Activated naive CD4-positive, alpha-beta T cell treated with anti-CD3 and anti-CD28 coated beads for 36 hours (primary cell): ENCODE measurements at places on chromosomes 13 and 19.

DNA sequence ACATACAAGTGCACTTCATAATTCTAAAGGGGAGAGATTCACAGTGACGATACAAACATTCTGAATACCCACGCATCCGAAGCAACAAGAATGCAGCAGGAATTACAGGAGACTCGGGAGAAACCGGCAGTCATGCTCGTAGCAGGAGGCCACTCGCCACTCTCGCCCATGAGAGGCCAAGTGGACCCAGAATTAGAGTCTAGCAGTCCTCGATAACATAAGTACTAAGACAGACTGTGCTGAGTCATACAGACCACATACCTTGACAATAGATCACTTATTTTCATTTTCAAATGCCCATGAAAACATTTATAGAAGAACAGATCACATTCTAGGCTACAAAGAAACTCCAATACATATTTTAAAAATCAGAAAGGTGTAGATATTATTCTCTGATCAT is 299.1 kb upstream of the TSHZ3 start:
- DNase-seq: no peak

DNA sequence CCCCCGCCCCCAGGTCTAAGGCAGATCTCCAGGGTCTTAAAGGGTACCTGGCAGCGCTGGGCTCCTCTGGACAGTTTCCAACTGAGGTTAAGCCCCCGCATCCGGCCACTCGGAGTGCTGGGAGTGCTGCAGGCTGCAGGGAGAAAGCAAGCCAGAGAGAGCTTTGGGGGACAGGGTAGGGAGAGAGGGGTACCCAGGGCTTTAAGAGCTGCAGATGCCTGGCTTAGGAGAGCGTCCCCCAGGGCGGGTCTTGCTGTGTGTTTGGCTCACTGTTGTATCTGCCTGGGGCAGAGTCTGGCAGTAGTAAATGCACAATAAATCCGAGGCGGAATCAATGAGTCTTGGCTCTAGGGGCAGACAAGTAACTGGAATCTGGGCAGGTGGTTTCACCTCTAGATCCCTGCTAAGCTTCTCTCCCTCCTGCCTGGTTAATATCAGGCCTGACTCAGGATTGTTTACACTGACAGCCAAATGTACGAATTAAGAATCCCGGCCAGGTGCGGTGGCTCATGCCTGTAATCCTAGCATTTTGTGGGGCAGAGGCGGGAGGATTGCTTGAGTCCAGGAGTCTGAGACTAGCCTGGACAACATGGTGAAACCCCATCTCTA is 798 bp upstream of the COX6B2 start:
- DNase-seq: no peak

GRCh38 chr19:52946322-52947310 is 16.1 kb downstream of the ZNF816 start:
- no peak for DNase-seq

GRCh38 chr13:35500144-35500543 is 23.7 kb upstream of the MAB21L1 start:
- no peak for DNase-seq

- DNase-seq: no peak
Observed at GRCh38 chr19:35781650-35782049, 6.3 kb downstream of the ARHGAP33 start.

GRCh38 chr13:45479661-45480060 is 14.9 kb downstream of the COG3 start:
- DNase-seq: no peak

DNA sequence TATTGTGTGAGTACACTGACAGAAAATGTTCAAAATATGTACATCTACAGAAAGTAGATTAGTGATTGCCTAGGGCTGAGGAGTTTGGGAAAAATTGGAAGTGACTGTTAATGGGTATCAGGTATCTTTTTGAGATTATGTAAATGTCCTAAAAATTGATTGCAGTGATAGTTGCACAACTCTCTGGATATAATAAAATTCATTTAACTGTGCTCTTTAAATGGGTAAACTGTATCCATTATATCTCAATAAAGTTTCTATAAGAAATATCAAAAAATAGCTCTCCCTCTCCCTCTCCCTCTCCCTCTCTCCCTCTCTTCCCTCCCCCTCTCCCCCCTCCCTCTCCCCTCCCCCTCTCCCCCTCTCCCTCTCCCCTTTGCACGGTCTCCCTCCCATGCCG is 9.4 kb upstream of the ZNF227 start:
- DNase-seq: no peak

DNA sequence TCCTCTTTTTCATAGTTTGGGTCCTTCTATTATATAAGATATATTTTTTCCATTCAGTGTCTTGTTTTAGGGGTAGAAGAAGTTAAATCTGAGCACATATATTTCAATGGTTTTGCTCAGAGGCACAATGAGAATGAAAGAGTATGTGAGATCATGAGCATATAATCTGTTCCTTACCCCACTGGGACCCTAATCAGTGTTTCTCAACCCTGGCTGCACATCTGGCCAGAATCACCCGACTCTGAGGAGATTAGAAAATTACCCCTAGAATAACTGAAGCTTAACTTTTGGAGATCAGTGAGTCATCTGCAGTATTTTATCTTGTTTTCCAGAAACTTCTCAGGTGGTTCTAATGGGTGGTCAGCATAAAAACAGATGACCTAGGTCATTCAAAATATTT is 782 bp downstream of the CYSLTR2 start:
- DNase-seq: no peak

DNA sequence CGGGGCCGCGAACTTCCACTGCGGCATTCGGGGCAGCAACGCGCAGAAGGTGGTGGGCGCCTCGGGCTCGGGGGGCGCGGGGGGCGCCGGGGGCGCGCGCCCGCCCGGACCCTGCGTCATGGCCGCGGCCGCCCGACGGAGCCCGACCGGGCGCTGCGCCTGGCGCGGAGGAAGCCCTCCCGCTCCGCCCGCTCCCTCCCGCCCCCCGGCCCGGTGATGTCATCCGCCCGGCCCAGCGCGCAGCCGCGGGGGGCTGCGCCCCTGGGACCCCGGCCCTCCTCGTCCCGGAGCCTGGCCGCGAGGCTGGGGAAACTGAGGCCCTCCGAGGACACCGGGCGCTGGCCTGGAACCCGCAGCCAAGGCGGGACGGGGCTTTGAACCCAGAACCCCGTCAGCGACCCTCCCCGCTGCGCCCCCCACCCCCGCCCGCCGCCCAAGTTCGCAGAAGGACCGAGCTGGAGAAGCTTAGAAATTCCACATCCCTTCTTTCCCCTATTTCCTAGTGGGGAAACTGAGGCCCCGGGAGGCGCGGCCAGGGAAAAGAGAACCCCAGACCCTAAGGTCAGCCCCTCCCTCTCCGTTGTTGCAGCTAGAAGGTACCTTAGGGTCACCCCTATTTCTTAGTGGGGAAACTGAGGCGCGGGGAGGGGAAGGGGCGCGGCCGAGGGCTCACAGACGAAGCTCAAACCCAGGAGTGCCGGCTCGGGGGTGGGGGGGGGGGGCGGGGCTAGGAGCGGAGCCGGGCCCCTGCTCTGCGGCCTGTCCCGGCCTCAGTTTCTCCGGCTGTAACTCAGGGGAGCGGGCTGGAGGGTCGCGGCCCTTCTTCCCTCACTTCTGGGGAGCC is at the start of gene SHC2:
SHC2 (minus strand) TSS at position 157 of the 844 bp plus-strand sequence; CDS start at position 120, 37 bp downstream.
- no peak for DNase-seq

DNA sequence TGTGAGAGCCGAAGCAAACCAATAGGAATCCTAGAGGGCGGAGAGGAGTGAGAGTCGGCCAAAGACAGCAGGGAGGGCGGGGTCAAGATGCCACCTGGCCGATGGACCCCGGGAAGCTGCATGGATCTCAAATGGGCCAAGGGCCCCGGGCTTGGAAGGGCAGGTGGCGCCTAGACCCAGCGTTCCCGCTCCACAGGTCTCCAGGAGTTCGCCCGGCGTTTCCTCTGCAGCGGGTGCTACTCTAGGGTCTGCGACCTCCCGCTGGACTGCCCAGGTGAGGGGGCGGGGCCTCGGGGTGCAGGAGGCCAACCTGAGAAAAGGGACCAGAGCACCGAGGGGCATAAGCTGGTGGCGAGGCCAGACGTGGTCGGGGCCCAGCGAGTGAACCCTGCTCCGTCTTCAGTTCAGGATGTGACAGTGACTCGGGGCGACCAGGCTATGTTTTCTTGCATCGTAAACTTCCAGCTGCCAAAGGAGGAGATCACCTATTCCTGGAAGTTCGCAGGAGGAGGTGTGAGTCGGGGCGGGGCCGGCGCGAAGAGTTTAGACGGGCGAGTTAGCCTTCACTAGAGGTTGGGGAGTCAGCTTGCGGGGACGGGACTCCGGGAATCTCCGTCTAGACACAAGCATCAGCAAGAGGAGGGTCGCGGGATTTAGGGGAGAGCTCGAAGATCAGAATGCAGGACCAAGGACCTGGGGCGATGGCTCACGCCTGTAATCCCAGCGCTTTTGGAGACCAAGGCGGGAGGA is 9.9 kb downstream of the SPACA6 start:
- peak; percentile 32 for DNase-seq

DNA sequence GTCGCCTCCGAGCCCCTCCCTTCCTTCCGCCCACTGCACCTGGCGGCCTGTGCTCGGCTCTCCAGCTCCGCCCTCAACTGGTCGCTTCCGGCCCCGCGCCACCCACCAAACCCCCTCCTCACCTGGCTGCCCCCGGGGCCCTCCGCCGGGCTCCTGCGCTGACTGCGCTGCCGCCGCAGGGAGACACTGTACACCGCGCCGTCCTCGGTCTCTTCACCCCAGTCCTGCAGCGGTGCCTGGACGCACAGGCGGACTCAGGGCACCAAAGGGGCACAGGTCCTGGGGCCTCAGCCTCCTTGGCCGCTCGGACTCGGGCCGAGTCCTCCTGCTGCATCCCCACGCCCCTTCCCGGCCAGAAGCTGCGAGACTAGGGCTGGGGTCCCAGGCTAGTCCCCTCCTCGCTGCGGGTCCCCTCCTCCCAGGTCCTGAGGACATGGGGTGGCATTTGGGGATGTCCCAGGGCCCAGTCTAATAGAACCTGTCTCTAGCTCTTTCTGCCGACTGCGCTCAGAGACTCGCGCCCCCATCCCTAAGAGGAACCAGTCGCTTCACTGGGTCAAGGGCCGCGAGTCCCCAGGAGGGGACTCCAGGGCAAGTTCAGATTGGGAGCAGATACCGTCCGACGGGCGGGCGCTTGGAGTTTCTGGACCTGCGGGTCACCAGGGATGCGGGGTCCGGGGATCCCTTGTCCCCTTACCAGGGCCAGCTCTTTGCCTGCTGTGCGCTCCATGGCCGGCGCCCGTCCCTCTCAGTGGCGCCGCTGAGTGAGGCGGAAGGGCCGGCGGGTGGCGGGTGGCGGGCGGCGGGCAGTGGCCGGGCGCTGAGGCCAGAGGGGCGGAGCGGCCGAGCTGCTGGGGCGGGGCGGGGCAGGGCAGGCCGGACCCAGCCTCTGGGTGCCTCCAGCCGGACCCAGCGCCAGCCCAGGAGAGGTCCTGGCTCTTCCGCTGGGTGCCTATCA is at the start of gene RGL3:
RGL3 (minus strand) TSS at position 766 of the 958 bp plus-strand sequence; CDS start at position 730, 36 bp downstream.
- no peak for DNase-seq

- no peak for DNase-seq
Observed at GRCh38 chr13:32849369-32849768, 166.9 kb upstream of the KL start.

DNA sequence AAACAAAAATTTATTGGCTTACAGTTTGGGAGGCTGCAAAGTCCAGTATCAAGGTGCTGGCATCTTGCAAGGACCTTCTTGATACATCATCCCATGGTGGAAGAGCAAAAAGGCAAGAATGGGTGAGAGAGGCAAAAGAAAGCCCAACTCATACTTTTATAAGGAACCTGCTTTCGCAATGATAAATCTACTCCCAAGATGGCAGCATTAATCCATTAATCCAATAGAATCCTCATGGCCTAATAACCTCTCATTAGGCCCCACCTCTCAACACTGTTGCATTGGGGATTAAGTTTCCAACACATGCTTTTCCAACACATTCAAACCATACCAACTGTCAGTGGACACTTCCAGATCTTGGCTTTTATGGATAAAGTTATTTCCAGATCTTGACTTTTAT is 48.7 kb upstream of the ZNF507 start:
- no peak for DNase-seq

- DNase-seq: no peak
Observed at GRCh38 chr19:30423481-30423880, 51.3 kb downstream of the ZNF536 start.

DNA sequence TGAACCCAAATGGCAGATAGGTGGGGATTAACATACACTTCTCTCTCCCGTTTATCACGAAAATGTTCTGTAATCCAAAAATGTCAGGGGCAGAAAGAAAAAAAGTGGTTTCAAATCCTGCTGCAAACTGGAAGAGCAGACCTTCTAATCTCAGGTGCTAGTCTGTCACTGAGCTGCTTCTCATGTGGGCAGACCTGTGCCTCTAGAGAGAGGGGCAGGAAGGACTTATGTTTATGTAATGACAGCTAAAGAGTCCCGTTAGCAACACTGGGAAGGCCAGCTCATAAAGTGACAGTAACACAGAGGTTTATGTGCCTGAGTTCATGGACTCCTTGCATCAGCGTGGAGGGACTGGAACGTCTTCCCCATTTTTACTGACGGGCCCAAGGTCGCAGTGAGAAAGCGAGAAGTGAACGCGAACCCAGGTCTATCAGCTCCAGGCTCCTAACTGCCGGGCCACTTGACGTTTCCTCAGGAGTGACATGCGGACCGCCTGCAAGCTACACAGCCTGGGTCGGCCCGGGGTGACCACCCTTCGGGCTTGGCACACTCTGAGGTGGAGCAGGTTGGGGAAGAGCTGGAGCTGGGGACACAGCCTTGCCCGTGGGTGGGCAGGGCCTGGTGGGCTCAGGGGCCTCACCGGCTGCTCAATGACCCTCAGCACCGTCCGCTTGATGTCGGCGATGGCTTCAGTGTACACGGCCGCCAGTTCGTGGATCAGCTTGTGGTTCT is 9.6 kb upstream of the RSPH6A start:
- DNase-seq: no peak

DNA sequence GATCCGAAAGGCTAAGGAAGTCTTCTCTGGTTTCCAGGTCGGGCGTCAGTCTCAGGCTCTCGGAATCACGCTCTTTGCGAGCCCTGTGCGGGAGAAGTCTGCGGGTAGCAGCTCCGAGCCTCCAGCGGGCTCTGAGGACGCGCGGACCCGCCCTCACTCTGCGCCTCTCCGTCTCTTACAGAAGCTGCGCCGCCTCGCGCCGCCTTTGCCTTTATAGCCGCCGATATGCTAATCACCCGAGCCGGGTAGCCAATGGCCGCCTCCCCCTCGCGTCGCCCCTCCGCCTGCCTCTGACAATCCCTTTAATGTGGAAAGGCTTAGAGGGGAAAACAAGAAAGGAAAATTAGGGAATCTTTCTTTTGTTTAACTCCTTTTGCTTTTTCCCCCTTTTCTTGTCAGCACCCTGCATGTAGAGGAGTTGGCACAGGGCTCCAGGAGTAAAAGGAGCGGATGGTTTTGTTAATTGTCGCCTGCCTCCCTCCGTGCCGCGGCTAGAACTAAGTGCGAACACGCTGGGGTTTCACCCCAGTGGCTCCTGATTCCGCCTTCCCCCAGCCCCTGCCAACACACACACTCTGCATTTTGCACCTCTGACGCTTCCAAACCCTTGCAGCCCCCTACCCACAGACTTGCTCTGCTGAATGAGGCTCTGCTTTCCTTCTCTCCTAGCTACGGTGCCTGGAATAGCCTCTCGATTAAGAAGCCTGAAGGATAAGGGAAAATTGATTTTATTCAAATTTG is at the start of gene PCDH8:
PCDH8 (minus strand) TSS at position 186 of the 741 bp plus-strand sequence. CDS start 204 bp downstream, outside the sequence.
- no peak for DNase-seq

GRCh38 chr13:97266772-97267417 is 44.8 kb downstream of the MBNL2 start:
- no peak for DNase-seq
